ENCODE measurements at places on chromosomes 1 and 21.
A peak's percentile ranks its signal among the peaks of the same experiment; 100 is the strongest.

GRCh38 chr21:37374027-37374426 lies 7.5 kb downstream of the DYRK1A start:
- H3K36me3 ChIP-seq: no peaks in the 10 kb centered on the region
- peaks cover 49% of the 10 kb centered on the region for H3K4me1 ChIP-seq
- no peak for DNase-seq
- no peaks in the 10 kb centered on the region for H3K27me3 ChIP-seq
- no peak overlapping the region for H3K4me3 ChIP-seq

- no peaks in the 10 kb centered on the region for H3K36me3 ChIP-seq
- no peaks in the 10 kb centered on the region for H3K27me3 ChIP-seq
- H3K4me3 ChIP-seq: no peak overlapping the region
- no peak overlapping the region for H3K27ac ChIP-seq
Measured at GRCh38 chr1:81325397-81325796, 475.3 kb upstream of the ADGRL2 start.

- H3K4me3 ChIP-seq: no peak overlapping the region
Measured at GRCh38 chr1:180562640-180563025, 3.9 kb downstream of the OVAAL start.

- H3K27ac ChIP-seq: no peak overlapping the region
- peaks cover 3% of the 10 kb centered on the region for H3K4me1 ChIP-seq
- H3K36me3 ChIP-seq: no peaks in the 10 kb centered on the region
- H3K4me3 ChIP-seq: no peak overlapping the region
Measured at GRCh38 chr1:108050911-108051629, 86.1 kb upstream of the VAV3 start.

- H3K36me3 ChIP-seq: no peaks in the 10 kb centered on the region
- no peak overlapping the region for H3K4me3 ChIP-seq
- H3K27ac ChIP-seq: no peak overlapping the region
- H3K27me3 ChIP-seq: no peaks in the 10 kb centered on the region
- H3K4me1 ChIP-seq: peaks cover 3% of the 10 kb centered on the region
Measured at GRCh38 chr21:22900490-22900889, 1902.3 kb downstream of the NCAM2 start.

- H3K4me1 ChIP-seq: no peaks in the 10 kb centered on the region
- H3K4me3 ChIP-seq: no peak overlapping the region
- H3K36me3 ChIP-seq: no peaks in the 10 kb centered on the region
- DNase-seq: no peak
Measured at GRCh38 chr1:217062586-217062985, 339.4 kb upstream of the ESRRG start.

DNA sequence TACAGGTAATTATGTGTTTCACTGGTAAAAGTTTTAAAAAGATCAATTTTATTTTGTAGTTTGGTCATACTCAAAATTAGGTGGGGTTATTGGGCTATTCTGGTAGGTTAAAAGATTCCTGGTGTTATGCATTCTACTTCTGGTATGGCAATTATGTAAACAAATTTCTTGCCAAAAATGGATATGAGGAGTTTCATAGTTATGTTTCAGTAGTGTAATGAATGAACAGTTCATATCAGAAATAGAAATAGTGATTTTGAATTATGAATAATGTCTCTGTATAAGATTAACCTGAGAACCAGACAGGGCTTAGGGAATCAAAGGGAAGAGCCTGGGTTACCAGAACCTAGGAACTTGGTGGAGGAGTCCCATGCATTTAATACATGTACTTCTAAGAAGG lies 15.9 kb downstream of the ATF6 start:
- no peaks in the 10 kb centered on the region for H3K27me3 ChIP-seq
- H3K27ac ChIP-seq: no peak overlapping the region
- H3K4me3 ChIP-seq: no peak overlapping the region
- H3K4me1 ChIP-seq: no peaks in the 10 kb centered on the region
- DNase-seq: no peak
- peaks cover 55% of the 10 kb centered on the region for H3K36me3 ChIP-seq

DNA sequence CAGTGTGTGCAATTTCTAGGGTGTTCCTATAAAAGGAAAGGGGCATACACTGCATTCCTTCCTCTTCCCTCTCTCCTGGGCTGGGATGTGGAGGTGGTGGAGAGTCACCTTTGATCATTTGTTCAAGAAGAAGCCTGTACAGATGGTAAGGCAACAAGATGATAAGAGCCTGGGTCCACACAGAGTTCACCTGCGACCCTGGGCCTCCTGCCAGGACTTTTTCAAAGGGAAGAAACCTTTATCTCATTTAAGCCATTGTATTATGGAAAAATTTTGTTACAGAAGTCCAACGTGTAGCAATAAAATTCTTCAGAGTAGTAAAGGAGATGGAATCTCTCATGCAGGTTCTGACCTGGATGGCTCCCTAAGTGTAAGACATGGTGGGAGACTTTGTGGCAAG lies 189.1 kb downstream of the MIS18A start:
- H3K27me3 ChIP-seq: no peaks in the 10 kb centered on the region
- H3K27ac ChIP-seq: no peak overlapping the region
- no peak overlapping the region for H3K4me3 ChIP-seq
- no peaks in the 10 kb centered on the region for H3K36me3 ChIP-seq
- H3K4me1 ChIP-seq: no peaks in the 10 kb centered on the region
- DNase-seq: no peak

GRCh38 chr1:227756172-227756959 lies 21.1 kb downstream of the SNAP47 start:
- no peak overlapping the region for H3K4me3 ChIP-seq
- no peaks in the 10 kb centered on the region for H3K27me3 ChIP-seq
- DNase-seq: no peak
- no peak overlapping the region for H3K27ac ChIP-seq
- peaks cover 4% of the 10 kb centered on the region for H3K4me1 ChIP-seq

- no peak overlapping the region for H3K4me3 ChIP-seq
- H3K36me3 ChIP-seq: no peaks in the 10 kb centered on the region
- no peaks in the 10 kb centered on the region for H3K27me3 ChIP-seq
- H3K4me1 ChIP-seq: no peaks in the 10 kb centered on the region
- H3K27ac ChIP-seq: no peak overlapping the region
- DNase-seq: no peak
Measured at GRCh38 chr1:41377397-41377796, 16.2 kb downstream of the FOXO6 start.

DNA sequence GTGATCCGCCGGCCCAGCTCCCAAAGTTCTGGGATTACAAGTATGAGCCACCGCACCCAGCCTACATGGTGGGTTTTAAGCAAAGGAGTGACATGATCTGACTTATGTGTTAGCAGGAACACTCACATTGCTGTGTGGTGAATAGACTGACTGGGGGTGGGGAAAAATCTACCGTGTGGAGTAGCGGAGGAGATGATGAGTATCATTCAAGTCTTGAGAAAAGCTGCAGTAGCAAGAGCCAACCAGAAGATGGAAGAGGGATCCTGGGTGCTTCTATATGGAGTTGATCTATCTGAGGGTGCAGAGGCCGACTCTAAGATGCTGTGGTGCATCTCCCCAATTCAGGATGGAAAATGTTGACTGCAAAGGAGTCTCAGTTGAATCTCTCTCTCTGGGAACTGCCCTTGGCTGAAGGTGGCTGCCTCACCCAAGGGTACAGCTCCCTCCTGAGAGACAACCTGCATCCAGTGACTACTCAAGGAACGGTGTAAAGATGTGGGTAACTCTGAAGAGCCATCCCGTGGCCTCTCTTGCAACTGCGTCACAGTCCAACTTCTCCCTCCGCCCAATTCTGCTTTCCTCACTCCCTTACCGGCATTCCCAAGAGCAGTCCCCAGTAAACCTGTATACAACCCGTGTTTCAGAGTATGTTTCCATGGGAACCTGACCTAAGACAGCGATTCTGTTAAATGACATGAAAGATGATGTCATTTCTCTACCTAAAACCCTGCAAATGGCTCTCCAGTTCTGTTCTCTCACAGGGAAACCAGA lies 7.4 kb upstream of the B3GALNT2 start:
- no peak overlapping the region for H3K4me3 ChIP-seq
- no peaks in the 10 kb centered on the region for H3K4me1 ChIP-seq
- H3K36me3 ChIP-seq: no peaks in the 10 kb centered on the region
- no peaks in the 10 kb centered on the region for H3K27me3 ChIP-seq
- DNase-seq: no peak

DNA sequence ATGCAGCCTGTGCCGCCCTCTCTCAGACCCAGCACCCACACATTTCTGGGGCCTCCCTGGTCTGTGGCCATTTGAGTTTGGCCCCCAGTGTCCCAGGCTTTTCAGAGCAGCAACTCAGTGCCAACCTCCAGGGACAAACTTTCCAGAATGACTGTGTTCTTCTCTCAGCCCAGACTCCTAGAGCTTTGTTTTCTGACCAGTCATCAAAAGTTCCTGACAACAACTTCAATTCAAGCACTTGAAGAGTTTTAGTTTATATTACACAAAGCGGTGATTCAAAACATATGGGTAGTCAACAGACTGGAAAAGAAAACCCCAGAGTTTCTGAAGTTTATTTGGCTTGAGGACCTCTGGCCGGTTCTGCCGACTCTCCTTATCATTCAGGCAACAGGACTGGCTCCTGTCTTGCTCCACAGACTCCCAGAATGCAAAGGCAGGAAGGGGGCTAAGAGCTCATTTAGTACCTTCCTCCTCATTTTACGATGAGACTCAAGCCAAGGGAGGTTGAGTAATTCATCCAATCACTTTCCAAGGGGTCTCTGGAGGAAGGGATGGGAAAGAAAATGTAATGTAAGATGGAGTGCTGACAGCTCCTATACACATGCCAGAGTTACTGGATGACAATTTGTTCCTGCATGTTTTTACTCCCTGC lies 27.0 kb upstream of the TIAM1 start:
- H3K27ac ChIP-seq: no peak overlapping the region
- no peak overlapping the region for H3K4me3 ChIP-seq
- no peaks in the 10 kb centered on the region for H3K36me3 ChIP-seq
- H3K4me1 ChIP-seq: peaks cover 12% of the 10 kb centered on the region
- H3K27me3 ChIP-seq: no peaks in the 10 kb centered on the region

DNA sequence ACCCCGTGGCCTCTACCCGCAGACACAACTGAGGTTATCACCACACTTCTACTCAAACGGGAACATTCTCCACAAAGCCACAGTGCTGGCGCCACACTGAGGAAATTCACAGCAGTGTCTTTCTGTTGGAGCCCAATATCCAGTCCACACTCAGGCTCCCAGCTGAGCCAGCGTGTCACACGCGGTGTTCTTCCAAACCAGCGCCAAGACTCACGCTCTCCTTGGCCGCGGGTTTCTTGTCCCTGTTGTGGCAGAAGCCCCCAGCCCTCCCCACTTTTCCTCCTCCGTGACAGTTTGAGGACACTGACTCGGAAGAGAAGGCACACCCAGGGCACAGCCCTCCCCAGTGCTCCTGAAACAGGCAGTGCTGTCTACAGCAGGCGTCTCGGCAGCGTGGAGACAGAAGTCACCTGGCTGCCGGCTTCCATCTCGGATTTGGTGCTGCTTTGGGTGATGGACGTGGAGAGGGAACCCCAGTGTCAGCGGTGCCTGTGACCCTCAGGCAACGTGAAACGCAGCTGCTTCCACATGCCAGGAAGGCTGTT lies 35.4 kb upstream of the AGPAT3 start:
- no peaks in the 10 kb centered on the region for H3K4me1 ChIP-seq
- no peak overlapping the region for H3K27ac ChIP-seq
- no peak overlapping the region for H3K4me3 ChIP-seq
- DNase-seq: no peak
- no peaks in the 10 kb centered on the region for H3K27me3 ChIP-seq
- no peaks in the 10 kb centered on the region for H3K36me3 ChIP-seq

DNA sequence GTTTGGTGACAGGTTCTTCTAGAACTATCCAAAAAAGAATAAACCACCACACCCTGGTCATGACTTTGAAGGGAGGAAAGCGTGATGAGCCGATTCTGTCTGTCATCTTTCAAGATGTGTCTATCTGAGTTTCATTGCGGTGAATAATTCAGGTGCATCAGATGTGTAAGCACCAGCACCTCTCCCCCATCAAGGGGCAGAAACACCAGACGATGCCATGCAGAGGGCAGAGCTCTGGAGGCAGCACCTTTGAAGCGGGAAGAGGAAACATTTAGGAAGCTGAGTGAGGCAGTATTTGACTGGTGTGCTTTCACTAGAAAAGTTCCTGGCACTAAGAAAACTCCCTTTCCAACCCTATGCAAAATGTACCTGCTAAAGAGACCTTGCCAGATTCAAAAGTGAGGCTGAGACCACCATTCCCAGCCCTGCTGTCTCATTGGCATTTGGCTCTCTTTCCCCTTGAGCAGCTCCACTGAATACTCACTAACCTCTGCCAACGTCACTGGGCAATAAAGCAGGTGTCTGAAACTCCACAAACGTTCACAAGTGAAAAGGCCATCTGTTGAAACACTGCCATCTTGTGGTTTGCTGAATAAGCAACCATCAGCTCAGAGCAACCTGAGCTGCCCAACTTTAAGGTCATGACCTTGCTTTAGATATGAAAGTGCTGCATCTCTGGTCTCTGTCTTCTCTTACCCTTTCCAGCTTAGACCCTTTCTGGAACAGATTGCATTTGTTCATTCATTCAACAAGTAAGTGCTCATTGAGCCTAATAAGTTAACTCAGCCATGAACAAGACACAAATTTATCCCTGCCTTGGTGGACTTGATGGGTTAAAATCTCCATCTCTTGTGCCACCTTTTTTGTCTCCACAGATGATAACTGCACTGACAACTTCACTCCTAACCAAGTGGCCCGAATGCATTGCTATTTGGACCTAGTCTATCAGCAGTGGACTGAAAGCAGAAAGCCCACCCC lies 228.6 kb downstream of the PAPPA2 start:
- H3K27me3 ChIP-seq: no peaks in the 10 kb centered on the region
- no peak for DNase-seq
- peaks cover 3% of the 10 kb centered on the region for H3K4me1 ChIP-seq
- no peak overlapping the region for H3K27ac ChIP-seq
- no peak overlapping the region for H3K4me3 ChIP-seq
- H3K36me3 ChIP-seq: no peaks in the 10 kb centered on the region

- peaks cover 20% of the 10 kb centered on the region for H3K4me1 ChIP-seq
- H3K36me3 ChIP-seq: peaks cover 7% of the 10 kb centered on the region
- DNase-seq: no peak
- H3K4me3 ChIP-seq: peak overlapping the region; percentile 86
Measured at GRCh38 chr1:204073837-204074273, 940 bp downstream of the SOX13 start.

- H3K36me3 ChIP-seq: no peaks in the 10 kb centered on the region
- peaks cover 62% of the 10 kb centered on the region for H3K27me3 ChIP-seq
- no peak overlapping the region for H3K27ac ChIP-seq
- H3K4me1 ChIP-seq: no peaks in the 10 kb centered on the region
Measured at GRCh38 chr1:37036667-37037053, 2.3 kb upstream of the GRIK3 start.

Data from RWPE2 (cell line).